Kasumi-1 (cell line): ENCODE measurements at places on chromosomes 13 and 19.

DNA sequence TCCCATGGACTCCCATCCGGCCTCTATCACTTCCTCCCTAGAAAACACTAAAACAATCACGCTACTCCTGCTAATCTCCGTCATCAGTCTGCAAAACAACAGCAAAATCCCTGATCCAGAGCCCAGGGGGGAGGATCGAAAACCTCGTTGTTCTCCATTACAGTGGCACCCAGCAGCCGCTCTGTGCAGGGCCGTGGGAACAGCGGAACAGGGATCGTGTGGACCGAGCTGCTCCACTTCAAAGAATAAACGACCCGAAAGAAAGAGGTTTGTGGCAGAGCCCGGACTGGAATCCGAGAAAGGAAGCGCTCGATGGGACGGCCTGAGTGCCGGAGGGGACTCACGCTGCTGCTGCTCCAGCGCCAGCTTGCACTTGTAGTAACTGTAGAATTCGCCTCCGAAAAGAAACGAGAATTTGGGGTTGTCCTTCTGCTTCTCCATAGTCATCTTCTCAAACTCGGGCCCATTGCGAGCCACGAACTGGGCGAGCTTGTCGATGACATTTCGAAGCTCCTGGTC lies 652 bp downstream of the CHERP start:
- no peak for DNase-seq

DNA sequence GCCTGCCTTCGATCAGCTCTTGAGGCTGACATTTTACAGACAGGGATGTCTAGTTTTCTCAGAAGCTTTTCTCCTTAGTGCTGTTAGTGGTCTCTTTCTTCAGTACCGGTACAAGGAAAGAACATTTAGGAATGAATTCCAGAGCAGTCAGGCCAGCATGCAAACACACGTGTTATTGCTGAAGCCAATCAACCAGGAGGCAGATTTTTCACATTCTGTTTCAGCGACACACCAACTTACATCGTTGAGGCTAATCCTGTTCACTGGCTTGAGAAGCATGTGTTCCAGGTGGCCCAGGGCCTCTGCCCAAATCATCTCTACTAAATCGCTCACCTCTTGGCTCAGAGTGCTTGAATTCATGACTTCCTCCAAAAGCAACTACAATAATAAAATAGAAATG lies 19.2 kb downstream of the PARP4 start:
- no peak for DNase-seq

DNA sequence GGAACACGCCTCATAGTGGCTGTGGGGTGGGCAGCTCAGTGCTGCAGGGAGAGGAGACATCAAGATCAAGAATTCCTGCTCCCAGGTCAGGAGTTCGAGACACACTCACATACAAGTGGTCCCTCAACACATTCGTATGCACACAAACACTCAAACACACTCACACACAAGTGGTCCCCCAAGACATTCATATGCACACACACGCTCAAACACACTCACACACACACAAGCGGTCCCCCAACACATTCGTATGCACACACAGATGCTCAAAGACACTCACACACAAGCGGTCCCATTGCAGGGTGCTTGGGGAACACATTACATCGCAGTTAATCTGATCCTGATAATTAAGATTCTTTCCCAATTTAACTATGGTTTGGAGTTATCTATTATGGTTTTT lies 28.2 kb downstream of the FCGBP start:
- no peak for DNase-seq

GRCh38 chr19:2365201-2365970 lies 5.3 kb downstream of the TMPRSS9 start:
- DNase-seq: no peak

GRCh38 chr13:37211487-37211886 lies 106.0 kb upstream of the CSNK1A1L start:
- no peak for DNase-seq

- peak; percentile 66 for DNase-seq
These were observed 21.4 kb upstream of the MICU2 start for GRCh38 chr13:21625366-21625765.

DNA sequence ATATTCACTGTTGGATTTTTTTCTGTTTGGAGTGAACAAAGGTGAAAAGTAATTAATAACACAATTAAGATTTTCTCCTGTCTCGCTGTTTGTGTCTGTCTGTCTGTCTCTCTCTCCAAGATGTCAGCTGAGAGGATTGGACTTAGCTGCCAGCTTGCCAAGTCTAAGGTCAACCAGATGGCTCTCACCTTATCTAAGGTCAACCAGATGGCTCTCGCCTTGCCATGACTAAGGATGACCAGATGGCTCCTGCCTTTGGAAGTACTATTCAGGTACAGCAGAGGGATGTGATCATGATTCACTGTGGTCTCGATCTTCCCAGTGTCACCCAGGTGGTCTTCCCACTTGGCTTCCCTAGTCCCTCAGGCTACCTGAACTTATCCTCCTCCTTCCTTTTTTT lies 1436.4 kb downstream of the UQCRFS1 start:
- no peak for DNase-seq

- no peak for DNase-seq
These were observed 18.6 kb upstream of the LMTK3 start for GRCh38 chr19:48530066-48530720.

DNA sequence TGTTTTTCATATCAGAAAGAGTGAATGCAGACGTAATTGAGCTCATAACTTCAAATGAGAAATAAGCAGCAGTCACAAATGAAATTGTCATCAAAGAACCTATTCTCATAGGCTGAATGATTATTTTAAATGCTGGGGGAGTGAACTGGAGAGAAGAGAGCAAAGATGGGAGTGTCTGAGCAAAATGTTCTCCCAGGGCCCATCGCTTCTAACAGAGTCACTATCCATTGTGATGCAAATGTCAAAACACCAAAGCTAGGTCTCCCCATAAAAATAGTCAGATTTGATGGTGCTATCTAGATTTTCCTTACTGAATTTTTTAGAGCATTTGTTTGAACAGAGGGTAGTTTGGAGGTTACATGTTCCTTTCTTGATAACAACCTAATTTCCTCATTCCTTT lies 278.7 kb downstream of the PCDH9 start:
- no peak for DNase-seq

GRCh38 chr19:35888398-35888797 lies 11.9 kb downstream of the NFKBID start:
- DNase-seq: no peak
